ENCODE measurements at places on chromosomes 4 and X.
A peak's percentile ranks its signal among the peaks of the same experiment; 100 is the strongest.

DNA sequence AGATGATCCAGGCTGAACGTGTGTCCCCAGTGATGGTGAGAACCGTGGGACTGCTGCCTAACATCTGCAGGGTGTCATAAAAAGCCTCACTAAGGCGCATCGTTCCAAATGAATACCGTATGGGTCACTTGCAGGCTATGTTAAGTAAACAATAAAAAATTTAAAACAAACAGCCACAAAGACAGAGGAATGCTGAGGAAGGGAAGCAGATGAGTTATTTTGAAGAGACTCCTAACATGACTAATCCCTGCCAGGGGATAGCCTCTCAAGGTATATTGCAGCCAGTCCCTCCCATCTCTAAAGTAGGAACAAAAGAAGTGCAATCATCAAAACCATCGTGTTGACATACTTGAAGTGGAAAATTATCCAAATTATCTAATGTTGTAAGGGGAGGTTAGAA lies 83.8 kb downstream of the UNC5C start:
- DNase-seq = no peak

DNA sequence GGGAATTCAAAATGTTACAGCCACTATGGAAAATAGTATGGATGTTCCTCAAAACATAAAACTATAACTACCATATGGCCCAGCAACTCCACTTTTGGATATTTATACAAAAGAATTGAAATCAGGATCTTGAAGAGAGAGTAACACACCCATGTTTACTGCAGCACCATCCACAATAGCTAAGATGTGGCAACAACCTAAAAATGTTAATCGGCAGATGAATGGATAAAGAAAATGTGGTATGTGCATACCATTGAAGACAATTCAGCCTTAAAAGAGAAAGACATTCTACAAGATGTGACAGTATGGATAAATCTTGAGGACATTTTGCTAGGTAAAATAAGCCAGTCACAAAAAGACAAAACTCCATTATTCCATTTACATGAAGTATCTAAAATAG lies 171.9 kb downstream of the DCHS2 start:
- DNase-seq = no peak

GRCh38 chrX:124113621-124114600 lies 152.4 kb downstream of the STAG2 start:
- no peak for DNase-seq

DNA sequence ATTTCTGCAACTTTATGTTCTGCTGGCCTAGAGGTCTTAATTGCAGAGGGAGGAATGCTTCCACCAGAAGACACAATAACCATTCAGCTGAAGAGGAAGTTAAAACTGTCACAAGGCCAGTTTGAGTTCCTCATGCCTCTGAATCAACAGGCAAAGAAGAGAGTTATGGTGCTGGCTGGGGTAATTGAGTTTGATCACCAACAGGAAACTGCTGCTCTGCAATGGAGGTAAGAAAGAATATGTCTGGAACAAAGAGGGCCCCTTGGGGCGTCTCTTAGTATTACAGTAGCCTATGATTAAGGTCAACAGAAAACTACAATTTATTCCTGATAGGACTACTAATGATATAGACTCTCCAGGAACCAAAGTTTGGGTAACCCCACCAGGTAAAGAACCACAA lies 744.0 kb downstream of the FSTL5 start:
- DNase-seq = peak; percentile 60

DNA sequence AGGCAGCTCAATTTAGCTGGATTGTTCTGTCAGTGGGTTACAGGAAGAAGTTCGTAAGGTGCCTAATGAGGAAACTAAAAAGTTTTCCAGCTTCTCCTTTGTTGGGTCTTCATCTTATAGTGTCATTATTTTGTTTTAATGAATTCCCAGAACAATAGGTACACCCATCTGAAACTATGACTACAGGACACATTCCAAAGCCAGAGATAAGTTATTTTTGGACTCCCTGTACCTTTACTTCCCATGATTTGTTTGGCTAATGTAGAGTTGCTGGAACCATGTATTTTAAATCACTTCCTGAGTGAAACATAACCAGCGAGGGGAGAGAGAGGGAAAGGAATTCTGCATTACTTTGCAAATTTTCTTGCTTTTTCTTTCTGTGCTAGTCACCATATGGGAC lies 114.0 kb downstream of the CLCN5 start:
- no peak for DNase-seq

- peak; percentile 74 for DNase-seq
Measured at GRCh38 chr4:6177587-6178197, 22.7 kb downstream of the JAKMIP1 start.

DNA sequence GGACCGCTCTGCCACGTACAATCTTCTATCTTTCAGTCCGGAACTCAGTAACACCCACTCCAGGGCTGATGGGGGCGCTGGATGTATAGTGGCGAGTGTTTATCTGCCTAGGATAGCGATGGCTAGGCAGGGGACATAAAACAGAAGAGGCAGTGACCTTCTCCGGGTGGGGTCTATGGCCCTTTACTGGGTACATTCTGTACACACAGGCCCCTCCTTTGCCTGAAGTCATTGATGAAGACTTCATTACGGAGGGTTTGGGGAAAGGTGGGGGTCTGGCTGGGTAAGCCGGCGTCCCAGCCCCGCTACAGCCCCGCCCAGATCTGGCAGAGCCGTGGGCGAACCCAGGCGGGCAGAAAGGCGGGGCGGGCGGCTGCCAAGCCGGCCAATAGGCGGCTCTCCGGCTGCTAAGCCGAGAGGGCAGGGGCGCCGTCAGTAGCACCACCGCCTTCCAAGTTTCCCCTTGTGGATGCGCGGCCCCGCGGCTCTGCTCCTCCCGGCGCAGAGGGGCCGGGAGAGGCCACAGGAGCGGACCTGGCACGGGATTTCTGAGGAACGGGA lies at the start of gene CHST7:
TSS of gene CHST7 (plus strand) at position 435 of the 561 bp plus-strand sequence. CDS start 167 bp downstream, outside the sequence.
- peak; percentile 78 for DNase-seq

DNA sequence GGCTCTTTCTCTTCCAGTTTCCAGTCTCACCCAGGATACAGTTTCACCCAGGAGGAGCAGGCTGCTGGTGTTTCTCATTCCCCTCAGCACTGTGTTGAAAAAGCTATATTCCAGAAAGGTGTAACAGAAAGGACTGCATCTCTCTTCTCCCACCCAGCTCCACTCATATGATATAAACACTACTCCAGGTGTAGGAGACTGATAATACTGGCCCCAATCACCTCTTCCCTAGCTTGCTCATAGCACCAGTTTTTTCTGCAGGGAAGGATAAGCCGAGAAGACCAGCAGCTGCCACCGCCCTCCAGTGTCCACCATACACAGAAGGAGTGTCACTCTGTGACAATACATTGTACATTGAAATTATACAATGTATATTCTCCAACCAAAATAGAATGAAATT lies 105.5 kb upstream of the STK26 start:
- DNase-seq = no peak

DNA sequence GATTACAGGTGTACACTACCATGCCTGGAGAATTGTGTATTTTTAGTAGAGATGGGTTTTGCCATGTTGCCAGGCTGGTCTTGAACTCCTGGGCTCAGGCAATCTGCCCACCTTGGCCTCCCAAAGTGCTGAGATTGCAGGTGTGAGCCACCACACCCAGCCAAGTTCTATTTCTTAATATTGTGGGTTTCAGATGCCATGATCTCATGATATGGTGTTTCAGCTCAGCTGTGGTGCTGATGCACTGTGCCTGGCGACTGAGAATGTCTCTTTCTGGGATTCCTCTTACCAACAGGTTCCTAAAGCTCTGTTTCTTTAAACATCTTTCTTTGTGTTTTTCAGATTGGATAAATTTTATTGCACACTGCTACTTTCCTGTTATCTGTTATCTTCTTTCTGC lies 17.3 kb upstream of the NDUFC1 start:
- DNase-seq = no peak

- DNase-seq = no peak
Measured at GRCh38 chr4:148004228-148004857, 272.5 kb downstream of the ARHGAP10 start.

Data from mesendoderm (in vitro differentiated cells).